A172 (cell line): ENCODE measurements at places on chromosomes 11 and 22.

DNA sequence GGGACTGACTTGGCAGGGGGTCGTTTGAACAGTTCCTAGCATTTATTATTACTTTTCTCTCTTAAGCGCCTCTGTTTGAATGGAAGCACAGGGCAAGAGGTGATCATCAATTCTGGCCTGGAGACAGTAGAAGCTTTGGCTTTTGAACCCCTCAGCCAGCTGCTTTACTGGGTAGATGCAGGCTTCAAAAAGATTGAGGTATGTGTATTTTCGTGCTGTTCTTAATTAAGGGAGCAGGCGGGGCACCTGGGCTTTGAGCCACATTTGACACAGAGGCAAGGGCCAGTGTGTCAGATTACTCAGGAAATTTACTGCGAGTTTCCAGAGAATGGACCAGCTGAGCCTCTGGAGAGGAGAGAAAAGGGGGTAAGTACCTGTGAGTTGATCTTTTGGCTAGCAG is 102.4 kb upstream of the SORL1-AS1 start:
- DNase-seq: no peak

GRCh38 chr11:31770011-31770700 is 41.0 kb downstream of the PAX6 start:
- no peak for DNase-seq

DNA sequence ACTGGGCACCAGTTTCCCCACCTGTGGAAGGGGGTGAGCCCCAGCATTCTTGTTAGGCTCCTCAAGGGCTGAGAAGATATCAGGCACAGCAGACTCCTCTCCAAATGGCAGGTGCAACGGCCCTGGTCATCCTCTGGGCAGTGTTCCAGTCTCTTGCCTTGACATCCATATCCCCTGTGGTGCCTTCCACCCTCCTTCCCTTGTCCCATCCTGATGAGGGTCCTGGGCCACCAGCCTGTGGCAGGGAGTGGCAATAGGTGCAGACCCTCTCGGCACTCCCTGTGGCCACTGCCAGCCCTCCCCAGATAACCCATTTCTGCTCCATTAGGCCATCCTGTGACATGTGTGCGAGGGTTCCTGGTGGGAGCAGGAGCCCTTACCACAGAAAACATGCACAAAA is 78.8 kb upstream of the NECTIN1 start:
- no peak for DNase-seq

GRCh38 chr22:49811020-49811791 is 16.5 kb downstream of the BRD1 start:
- DNase-seq: no peak
